ENCODE measurements at places on chromosomes 2 and 18.

- DNase-seq: no peak
These were observed 5.4 kb upstream of the ZC3H8 start for GRCh38 chr2:112260295-112260625.

- no peak for DNase-seq
These were observed 192.0 kb downstream of the MTX2 start for GRCh38 chr2:176461098-176461808.

DNA sequence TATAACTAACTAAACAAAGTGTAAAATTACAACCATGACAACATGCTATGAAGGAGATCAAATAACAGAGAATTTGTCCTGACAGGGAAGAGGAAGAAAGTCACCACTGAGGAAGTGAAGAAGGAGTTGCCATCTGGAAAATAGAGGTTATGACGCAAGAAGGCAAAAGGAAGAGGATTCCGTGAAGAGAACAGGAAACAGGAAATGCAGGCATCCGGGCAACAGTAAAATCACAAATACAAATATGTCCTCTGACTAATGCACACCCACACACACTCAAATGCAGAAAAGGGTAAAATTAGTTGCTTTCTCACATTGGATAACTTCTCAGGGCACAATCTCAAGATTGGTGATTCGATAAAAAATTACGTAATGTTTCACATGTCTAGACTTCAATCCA lies 278.4 kb downstream of the TMX3 start:
- DNase-seq: no peak

- DNase-seq: no peak
These were observed 260.3 kb downstream of the HDAC4 start for GRCh38 chr2:239140346-239141020.

DNA sequence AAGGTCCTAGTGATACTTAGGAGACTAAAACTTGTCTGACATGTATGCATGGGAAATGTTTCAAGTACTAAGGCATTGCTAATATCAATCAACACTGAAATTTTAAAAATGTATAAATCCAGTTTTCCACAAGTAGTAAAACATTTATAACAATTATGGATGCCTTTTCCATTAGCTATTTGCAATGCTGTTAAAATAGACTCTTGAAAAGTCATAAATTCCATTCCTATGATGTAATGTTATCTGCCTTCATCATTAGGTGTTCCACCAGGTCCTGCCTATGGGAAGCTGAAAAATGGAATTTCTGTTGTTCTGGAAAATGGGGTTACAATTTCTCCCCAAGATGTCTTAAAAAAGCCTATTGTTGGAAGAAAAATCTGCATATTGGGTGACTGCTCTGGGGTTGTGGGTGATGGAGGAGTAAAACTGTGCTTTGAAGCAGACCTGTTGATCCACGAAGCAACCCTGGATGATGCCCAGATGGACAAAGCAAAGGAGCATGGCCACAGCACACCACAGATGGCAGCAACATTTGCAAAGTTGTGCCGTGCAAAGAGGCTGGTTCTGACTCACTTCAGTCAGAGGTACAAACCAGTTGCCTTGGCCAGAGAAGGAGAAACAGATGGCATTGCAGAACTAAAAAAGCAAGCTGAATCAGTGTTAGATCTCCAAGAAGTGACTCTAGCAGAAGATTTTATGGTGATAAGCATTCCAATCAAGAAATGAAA lies 18.7 kb downstream of the ELAC1 start:
- DNase-seq: no peak

GRCh38 chr2:96538487-96539214 lies 2.1 kb downstream of the ARID5A start:
- DNase-seq: peak; percentile 93

Data from mesenteric fat pad (tissue), 1 donor.